ENCODE measurements at places on chromosomes 16 and 17.

DNA sequence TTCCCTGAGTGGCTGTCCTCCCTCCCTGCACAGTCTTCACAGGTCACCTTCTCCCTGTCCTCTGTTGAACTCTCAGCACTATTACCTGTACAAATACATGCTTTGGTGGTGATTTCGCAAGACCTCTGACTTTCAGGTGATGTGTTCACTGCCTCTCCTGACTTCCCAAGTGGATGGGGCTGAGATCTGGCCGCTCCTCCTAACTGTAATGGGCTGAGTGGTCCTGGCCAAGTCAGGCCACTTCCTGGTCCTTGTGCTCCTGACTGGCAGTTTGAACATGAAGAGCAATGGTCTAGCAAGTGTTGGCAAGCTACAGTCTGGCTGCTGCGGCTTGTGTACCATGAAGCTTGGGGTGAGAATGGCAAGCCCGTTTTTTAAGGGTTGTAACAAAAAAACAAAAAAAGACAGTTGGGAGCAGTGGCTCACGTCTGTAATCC lies 11.7 kb upstream of the TMED6 start:
- no peak for DNase-seq

DNA sequence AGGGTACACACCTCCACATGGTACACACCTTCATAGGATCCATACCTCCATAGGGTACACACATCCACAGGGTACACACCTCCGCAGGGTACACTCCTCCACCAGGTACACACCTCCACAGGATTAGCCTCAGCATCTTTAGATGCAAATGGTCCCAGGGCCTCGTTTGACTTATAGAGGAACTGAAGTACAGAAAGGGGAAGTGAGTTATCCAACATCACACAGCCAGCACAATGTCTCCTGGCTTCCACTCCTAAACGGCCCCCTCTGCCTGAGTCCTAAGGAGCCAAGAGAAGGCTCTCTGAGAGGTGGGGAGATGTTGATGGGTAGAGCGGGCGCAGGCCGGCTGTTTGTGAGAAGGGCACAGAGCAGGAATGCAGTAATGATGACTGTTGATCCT lies 12.0 kb downstream of the FOXN1 start:
- DNase-seq, result no peak

DNA sequence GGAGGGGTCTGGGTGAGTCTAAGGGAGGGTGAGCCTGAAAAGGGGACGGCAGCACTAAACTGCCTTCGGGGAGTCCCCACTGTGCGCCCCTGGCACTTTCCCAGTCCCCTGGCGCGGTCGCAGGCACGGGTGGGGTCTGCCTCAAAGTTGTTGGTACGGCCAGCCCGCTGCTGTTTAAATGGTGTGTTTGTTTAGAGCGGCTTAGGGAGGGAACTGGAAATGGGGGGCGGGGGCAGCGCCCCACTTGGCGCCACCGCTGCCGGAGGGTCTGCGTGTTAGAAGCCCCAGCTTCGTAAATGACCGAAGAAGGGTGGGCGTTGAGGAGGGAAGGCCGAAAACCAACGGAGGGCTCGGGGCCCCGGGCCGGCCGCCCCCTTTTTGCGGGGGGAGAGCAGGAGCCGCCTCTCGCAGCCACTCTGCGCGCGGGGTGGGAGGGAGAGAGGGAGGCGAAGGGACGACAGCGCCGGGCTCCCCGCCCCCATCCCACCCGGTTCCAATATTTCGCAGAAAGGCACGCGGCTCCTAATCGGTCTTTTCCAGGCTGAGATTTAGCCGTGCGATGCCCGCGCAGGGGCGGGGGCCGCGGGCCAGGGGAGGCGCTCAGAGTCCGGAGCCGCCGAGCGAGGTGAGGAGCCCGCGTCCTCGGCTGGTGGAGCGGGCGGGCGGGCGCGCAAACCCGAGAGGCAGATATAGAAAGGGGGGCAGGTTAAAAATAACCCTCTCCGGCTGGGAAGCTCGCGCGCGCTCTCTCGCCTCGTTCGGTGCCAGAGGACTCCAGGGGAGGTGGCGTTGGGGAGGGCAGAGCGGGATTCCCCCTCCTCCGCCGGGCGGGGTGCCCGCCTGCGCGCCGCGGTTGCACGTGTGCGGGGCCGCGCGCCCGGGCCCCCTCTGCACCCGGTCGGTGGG lies 54.9 kb downstream of the SREBF1 start:
- no peak for DNase-seq

- DNase-seq, result no peak
These were observed 3.2 kb downstream of the PRSS22 start for GRCh38 chr16:2854700-2855309.

- peak; percentile 56 for DNase-seq
These were observed 352 bp downstream of the MARF1 start for GRCh38 chr16:15642557-15643047.

GRCh38 chr16:65622151-65622550 lies 500.3 kb upstream of the CDH11 start:
- DNase-seq, result no peak

DNA sequence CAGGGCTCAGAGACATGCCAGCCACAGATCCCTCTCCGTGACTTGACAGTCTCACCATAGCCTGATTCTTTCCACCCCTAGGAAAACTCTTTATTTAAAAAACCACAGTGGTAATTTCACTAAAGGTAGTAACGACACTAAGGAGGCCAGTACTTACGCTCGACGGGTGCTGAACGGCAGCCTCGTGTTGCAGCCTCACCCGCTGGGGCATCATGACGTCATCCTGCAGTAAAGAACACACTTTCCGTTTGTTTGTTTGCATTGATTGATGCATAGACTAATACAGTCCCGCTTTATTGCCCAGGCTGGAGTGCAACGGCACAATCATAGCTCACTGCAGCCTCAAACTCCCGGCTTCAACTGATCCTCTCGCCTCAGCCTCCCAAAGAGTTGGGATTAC lies 65.1 kb upstream of the METRNL start:
- no peak for DNase-seq

- DNase-seq, result no peak
These were observed 8.9 kb downstream of the C17orf78 start for GRCh38 chr17:37384560-37385149.

DNA sequence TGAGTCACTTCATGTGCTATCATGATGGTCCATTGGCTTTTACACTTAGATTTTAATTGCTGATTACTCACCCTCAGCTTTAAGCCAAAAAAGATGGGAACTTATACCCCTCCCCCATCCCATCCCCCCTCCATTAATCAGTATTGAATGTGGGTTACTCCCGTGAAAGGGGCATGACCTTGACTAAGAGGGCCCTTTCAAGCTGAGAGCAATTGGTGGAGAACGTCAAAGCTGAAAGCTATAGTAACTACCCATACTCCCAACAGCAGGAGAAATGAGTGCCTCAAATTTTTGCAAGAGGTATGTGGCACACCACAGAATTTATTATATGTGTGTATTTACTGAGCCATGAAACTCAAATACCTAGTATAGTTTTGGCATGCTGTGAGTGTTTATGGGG lies 99.7 kb upstream of the CDH8 start:
- no peak for DNase-seq

DNA sequence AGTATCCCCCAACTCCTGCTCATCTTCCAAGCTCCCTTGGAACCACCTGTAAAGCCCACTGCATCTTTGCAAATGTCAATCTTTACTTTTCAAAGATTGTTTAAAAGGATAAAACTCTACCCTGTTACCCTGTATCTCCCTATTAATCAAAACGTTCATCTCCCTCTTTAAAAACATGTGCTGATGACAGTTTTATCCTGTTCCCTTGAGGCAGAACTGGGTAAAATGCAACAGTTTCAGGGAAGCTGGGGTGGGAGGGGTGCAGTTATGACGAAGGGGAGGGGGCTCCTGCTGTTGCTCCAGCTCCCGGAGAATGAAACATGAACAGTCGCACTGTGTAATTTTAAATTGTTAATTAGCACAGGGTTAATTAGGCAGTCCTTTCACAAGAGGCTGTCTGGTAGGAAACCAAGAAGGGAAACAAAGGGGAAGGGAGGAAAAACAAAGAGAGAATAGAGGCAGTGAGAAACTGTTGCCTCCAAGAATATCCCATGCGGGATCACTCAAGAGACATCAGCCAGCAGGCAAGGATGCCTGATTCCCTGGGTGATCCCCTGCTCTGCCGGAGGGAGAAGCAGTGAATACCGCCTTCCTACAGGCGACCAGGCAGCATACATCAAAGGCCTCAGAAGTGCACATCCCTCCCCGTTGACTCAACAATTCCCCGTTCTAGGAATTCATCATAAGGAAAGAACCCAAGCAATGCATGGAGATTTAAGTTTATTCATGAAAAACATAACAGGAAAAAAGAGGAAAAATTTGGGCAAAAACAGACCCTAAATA lies 84.2 kb downstream of the ZFHX3 start:
- no peak for DNase-seq

- DNase-seq, result no peak
These were observed 111.7 kb upstream of the MAF start for GRCh38 chr16:79712276-79712675.

- no peak for DNase-seq
These were observed 2.0 kb downstream of the TMC5 start for GRCh38 chr16:19419698-19420075.

- no peak for DNase-seq
These were observed 33.8 kb downstream of the FA2H start for GRCh38 chr16:74740795-74741304.

DNA sequence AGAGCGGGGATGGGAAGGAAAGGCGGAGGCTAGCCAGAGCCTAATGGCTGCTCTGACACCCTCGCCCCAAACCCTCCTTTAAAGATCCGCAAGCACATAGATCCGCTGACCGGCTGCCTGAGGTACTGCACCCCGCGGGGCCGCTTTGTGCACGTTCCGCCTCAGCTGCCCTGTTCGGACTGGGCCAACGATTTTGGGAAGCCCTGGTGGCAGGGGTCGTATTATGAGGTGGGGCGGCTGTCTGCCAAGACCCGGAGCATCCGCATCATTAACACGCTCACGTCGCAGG lies 663 bp downstream of the CYB5D1 start:
- no peak for DNase-seq

DNA sequence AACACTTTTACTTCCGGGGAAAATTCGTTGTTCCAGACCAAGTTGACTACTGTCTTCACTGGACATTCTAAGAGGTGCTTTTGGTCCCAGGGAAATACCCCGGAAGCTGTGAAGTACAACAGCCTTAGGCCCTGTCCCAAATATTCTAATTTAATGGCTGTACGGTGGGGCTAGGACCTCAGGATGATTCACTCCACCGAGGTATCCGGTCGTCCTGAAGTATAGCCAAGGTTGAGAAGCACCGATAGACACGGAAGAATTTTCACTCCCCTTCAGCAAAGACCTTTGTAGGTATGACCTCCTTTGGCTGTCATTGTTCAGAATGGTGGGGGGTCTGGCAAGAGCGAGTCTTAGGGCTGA lies 34.9 kb upstream of the ARL4D start:
- no peak for DNase-seq

GRCh38 chr16:62596584-62596983 lies 560.3 kb upstream of the CDH8 start:
- DNase-seq, result no peak

DNA sequence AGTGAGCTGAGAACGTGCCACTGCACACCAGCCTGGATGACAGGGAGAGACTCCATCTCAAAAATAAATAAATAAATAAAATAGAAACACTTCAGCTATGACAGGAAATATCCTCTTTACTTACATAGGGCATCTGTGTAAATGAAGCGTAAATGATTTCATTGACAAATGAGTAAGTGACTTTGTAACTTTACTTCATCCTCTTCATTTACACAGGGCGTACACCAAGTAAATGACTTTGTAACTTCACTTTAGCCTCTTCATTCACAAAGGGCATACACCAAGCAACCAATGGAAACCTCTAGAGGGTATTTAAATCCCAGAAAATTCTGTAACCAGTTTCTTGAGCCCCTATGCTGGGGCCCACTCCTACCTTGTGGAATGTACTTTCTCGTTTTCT lies 16.2 kb upstream of the KLHDC4 start:
- no peak for DNase-seq

GRCh38 chr17:77528516-77529327 lies 388.0 kb downstream of the SEC14L1 start:
- no peak for DNase-seq

GRCh38 chr16:20874088-20874581 lies 26.0 kb downstream of the DCUN1D3 start:
- DNase-seq, result no peak
